ENCODE measurements at places on chromosomes 5 and 9. TPM values are rescaled to one million over a fixed set of nuclear protein-coding genes. Genes with fewer than 3 reads are reported as not detected.

- peak; percentile 79 for DNase-seq
Observed at GRCh38 chr9:130451509-130452388, 7.0 kb downstream of the ASS1 start.

DNA sequence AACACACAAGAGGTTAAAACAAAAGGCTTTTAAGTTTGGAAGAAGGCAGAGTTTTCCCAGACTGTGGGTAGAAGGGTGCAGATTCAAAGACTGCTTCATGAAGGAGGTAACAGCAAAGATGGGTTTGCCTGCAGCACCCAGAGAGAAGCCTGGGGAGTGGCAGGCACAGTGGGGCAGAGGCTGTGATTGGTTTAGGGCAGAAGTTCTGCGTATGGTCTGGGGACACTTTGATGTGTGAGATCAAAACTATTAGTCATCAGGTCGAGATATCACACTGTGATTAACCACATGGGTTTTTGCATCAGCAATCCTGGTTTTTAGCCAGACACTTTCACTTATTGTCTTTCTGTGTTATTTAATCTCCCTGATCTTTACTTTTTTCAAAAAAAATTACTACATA, 188.8 kb upstream of the GLRA1 start:
- DNase-seq: no peak

GRCh38 chr9:77667151-77667550, 19.0 kb upstream of the GNA14 start:
- DNase-seq: no peak

DNA sequence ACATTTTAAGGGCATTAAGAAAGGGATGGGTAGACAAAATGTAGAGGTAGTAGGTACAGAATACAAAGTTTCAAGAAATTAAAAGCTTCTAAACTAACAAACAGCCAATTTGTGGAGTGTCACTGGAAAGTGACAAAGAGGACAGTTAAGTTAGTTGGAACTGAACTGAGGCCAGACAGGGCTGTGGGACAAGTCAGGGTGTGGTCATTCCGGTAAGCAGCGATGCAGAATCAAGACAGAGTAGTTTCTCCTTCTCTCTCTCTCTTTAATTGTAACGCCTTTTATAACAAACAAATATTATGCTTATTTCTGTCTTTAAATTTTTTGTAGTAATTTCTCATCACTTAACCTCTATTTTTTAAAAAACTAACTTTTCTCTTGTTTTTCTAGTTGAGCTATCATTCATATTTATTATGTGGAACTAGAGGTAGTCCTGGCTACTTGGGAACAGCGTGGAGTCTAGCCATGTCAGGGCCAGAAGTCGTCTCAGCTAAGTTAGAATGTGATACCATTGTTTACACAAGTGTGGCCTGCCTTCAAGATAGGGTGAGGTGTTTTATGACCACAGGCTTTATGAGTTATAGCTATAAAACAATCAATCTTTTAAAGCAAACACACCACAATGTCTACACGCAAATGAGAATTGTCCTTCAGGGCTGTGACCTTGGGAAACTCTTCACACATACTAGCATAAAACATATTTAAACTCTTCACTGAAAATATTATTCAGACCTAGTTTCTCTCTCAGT, 115.3 kb upstream of the CDKN2B start:
- DNase-seq: no peak

DNA sequence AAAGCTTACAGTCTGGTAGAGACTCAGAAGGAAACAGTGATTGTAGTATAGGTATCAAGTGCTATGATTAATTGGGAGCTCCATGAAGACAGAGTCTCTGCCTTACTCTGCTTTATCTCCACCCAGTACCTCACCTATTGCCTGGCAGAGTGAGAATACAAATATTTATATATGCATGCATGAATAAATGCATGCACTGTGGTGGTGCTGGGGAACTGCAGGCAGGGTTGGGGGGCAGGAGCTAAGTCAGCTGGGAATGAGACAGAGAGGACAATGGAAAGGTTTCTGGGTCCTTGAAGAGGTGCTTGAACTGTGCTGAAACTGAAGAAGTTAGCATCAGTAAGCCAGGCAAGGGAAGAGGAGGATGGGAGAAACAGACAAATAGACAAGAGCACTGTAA, 80.8 kb upstream of the PPP2R2B start:
- no peak for DNase-seq

DNA sequence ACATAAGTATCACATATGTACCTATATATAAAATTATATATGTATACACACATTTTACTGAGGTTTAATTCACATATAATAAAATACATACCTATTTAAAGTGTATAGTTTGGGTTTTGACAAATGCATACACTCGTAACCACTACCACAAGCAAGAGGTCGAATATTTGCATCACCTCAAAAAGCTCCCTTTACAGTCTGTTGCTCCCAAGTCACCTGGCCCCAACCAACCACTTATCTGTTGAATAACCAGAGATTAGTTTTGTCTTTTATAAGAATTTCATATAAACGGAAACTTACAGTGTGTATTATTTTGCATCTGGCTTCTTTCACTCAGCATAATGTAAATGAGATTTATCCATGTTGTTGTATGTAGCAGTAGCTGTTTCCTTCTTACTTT, 218.9 kb downstream of the MAT2B start:
- DNase-seq: no peak

DNA sequence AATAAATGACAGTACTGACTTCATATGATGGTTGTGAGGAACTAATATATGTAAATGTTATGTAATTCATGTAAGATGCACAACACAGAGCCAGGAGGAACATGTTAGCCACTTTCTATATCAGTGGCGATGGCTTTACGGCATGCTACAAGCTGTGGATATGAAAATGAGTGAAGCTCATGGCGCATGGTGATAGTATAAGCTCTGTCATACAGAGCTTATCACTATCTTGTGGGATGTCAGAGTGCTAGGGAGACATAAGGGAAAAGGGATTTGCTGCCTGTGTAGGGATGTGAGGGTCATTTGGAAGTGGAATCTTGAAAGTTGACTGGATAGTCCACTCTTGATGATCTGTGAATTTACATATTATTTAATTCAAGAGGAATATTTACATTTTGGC, 13.6 kb downstream of the CPEB4 start:
- no peak for DNase-seq

GRCh38 chr9:115717711-115718173, 435.8 kb upstream of the PAPPA start:
- DNase-seq: no peak

GRCh38 chr9:128420651-128421481, at the start of gene CERCAM:
Gene CERCAM (plus strand): TSS chr9:128420857. CDS start chr9:128420878, 21 bp downstream.
- peak; percentile 72 for DNase-seq

GRCh38 chr9:112078432-112078831, 96.7 kb downstream of the SUSD1 start:
- no peak for DNase-seq

GRCh38 chr9:1917396-1917935, 97.7 kb upstream of the SMARCA2 start:
- DNase-seq: no peak

- DNase-seq: no peak
Observed at GRCh38 chr9:83432877-83433550, 105.2 kb downstream of the FRMD3 start.

DNA sequence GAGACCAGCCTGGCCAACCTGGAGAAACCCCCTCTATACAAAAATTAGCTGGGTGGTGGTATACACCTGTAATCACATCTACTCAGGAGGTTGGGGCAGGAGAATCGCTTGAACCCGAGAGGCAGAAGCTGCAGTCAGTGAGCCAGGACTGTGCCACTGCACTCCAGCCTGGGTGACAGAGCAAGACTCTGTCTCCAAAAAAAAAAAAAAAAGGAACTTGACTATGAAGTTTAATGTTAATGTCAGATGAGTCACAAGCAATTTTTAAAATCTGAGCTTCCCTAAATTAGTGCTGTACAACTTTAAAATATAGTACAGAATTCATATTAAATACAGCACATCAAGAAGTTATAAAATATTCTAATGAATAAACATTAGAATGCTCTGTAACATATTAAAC, 1.5 kb downstream of the MEIKIN start:
- DNase-seq: no peak

GRCh38 chr5:142547445-142548380, 138.2 kb downstream of the FGF1 start:
- DNase-seq: no peak

DNA sequence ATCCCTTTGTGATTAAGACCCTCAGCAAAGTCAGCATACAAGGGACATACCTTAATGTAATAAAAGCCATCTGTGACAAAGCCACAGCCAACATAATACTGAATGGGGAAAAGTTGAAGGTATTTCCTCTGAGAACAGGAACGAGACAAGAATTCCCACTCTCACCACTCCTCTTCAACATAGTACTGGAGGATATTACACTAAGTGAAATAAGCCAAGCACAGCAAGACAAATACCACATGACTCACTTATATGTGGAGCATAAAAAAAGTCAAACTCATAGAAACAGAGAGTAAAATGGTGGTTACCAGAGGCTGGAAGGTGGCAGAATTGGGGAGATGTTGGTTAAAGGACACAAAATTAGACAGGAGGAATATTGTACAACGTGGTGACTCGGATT, 118.1 kb upstream of the NFIL3 start:
- DNase-seq: no peak

- no peak for DNase-seq
Observed at GRCh38 chr9:87630266-87630665, 95.7 kb upstream of the CTSL start.

The FBN2 gene
- 6.2 TPM for total RNA-seq

The ZNF483 gene
- total RNA-seq: 5.2 TPM

The HOMER1 gene
- total RNA-seq: 4.2 TPM

The CDX1 gene
- not detected for total RNA-seq

The TXNDC8 gene
- total RNA-seq: not detected

The BARHL1 gene
- total RNA-seq: not detected

The ANKRD55 gene
- 0.94 TPM for total RNA-seq

All from left lung (tissue), 14 donors.